NCI-H2081 (cell line): ENCODE measurements at places on chromosomes 13 and 19.

DNA sequence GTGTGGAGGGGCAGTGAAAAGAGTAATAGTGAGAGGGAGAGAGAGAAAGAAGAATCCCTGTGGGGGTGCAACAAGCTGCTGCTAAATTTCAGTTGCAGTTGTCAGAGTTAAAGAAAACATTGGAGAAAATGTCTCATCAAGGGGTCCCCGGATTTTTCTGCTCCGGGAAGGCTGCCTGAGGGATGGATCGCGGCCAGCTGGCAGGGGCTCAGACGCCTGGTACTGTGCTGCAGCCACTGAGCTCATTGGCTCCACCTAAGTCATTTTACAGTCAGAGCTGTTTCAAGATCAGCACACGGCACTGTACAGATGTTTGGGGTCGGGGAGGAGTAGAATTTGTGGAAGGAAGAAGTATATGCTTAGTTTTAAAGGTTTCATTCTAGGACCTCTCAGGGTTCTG, 106.2 kb downstream of the SHISA2 start:
- DNase-seq: no peak

GRCh38 chr13:112854321-112854720, 114.7 kb upstream of the MCF2L start:
- DNase-seq: no peak

- DNase-seq: no peak
These were observed 1716.7 kb downstream of the SLITRK1 start for GRCh38 chr13:82165396-82166174.

DNA sequence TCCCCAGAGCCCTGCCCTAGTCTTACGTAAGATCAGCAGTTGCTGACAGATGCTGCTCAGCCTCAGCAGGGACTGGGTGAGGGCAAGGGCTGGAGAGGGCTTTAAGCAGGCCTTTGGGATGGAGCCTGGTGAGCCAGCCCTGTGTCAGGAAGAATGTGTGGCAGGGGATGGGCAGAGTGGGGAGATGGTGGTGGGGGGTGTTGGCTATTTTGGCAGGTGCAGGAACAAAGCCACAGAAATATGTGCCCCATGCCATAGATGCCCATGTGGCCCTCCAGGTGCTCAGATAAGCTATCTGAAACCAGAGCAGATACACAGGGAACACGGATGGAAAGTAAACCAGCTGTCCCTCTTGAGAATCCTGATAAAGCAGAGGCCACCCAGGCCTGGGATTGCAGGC, 1325.0 kb downstream of the UQCRFS1 start:
- DNase-seq: no peak

DNA sequence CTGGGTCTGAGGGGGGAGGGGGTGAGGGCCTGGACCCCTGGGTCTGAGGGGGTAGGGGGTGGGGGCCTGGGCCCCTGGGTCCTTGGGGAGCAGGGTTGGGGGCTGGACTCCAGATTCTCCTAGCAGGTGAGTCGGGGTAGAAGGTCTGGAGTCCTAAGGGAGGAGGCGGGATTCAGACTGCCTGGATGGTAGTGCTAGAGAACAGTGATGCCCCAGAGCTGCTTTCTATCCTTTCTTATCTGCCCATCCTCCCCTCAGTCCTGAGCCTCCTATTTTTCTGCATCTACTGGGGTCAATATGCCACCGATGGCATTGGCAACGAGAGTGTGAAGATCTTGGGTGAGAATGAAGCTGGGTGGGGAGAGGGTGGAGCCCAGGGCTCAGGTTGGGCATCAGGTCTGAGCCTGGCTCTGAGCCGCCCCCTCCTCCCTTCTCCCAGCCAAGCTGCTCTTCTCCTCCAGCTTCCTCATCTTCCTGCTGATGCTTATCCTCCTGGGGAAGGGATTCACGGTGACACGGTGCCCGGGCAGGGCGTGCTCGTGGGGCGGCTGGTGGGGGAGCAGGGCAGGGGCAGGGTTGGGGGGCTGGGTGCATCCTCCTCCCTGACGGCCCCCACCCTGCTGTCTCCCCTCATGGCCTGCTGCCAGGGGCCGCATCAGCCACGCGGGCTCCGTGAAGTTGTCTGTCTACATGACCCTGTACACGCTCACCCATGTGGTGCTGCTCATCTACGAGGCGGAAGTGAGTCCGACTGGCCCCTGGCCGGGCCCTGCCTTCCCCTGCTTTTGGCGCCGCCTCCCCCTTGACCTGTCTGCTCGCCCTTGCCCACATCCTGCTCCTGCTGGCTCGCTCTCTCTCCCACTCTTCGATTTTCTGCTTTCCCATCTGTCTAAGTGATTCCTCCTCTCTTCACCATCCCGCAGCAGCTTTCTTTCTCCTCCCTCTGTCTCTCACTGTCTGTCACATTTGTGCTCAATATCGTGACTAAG, 3.4 kb downstream of the TMEM145 start:
- no peak for DNase-seq

DNA sequence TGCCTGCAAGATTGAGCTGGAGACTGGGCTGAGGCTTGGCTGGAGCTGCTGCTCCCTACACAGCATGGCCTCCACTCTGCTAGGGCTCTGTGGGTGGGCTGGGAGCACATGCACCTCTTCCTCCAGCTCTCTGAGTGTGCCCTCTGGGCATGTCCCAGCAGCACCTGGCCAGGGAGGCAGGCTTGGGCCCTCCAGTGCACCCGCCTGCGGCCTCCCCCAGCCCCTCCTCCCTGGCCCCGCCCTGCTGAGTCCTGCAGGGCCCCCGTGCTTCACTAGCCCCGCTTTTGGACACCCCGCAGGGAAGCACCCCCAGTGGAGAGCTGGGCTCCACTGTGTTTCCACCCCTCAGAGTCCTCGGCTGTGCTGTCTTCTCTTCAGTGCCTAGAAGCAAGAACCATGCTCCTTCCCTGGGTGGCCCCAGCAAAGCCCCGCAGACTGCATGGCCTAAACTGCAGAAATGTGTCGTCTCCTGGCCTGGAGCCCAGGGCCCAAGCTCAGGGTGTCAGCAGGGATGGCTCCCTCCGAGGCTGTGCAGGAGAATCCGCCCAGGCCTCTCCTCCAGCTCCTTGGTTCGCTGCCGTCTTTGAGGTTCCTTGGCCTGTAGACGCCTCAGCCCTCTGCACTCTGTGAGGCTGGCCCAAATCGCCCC, 5.0 kb upstream of the TEX29 start:
- DNase-seq: peak; percentile 48

DNA sequence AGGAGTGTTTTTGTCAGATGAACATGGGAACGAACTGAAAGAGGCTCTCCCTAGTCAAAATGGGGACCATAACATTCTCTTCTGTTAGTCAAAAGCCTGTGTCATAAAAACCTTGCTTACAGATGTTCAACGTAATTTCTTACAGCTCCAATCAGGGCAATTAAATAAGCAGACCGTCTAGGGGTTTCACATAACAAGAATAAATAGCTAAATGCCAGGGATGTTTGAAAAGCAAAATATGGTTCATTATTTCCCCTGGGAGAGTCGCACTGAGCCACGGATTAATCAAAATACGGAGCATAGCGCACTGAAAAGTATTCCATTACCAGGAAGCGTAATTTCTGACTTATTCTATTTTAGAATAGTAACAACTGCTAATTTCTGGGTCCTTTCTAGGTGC, 63.7 kb upstream of the MRI1 start:
- no peak for DNase-seq

DNA sequence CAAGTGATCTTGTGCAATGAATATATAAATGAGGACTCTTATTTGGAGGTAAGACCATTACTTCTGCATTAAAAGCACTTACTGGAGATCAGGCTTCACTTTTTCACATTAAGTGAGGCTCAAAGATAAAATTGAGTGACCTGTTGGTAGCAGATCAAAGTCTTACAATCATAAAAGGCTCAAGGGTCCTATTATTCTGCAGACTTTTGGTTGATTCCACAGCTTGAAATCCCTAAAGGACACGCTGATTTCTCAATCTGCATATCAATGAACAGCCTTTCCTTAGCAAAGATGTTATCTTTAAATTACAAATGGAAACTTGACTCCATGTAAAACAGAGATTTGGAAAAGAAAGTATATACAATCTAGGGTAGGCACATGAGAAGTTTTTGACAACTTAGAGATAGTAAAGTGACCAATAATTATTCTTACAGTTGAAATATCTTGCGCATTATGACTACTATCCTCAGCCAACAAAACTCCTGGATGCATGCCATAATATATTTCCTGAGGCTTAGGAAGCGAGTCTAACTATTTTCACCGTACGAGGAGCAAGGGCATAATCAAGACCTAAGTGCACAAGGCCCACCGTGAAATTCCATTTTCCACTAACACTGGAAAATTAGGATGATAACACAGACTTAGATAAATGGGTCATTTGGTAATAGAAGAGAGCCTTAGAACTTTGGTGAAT, 640.7 kb downstream of the LIG4 start:
- no peak for DNase-seq

- peak; percentile 63 for DNase-seq
These were observed 3.7 kb downstream of the HRC start for GRCh38 chr19:49151267-49152118.

DNA sequence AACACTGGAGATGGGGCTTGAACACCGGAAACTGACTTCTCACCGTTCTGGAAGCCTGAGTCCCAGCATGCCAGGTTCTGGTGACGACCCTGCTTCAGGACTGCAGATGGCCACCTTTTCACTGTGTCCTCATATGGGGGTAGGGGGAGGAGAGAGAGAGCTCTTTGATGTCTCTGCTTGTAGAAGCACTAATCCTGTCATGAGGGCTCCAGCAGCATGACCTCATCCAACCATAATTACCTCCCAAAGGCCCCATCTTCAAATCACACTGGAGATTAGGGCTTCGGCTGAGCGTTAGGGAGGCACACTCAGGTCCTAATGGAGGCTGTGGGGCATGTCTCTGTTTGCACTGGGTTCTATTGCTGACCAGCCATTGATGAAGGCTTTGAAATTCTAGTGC, 255.3 kb downstream of the TEX29 start:
- no peak for DNase-seq

- no peak for DNase-seq
These were observed 179.1 kb downstream of the RBM26 start for GRCh38 chr13:79226938-79227337.

- no peak for DNase-seq
These were observed 2.9 kb upstream of the FTL start for GRCh38 chr19:48962029-48962848.

DNA sequence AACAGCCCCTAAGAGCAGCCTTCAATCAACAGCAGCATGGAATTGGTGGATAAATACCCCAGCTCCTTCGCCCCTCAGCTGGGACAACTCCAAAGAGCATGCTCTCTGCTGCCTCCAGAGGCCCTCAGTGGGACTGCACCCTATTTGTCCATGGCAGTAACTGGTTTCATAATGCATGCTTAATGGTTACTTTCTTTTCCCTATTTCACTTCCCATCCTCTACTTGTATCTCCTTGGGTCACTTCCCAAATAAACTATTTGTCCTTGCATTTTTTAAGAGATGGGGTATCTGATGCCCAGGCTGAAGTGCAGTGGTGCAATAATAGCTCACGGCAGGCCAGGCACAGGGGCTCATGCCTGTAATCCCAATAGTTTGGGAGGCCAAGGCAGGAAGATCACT, 13.5 kb upstream of the TPM4 start:
- peak; percentile 14 for DNase-seq

DNA sequence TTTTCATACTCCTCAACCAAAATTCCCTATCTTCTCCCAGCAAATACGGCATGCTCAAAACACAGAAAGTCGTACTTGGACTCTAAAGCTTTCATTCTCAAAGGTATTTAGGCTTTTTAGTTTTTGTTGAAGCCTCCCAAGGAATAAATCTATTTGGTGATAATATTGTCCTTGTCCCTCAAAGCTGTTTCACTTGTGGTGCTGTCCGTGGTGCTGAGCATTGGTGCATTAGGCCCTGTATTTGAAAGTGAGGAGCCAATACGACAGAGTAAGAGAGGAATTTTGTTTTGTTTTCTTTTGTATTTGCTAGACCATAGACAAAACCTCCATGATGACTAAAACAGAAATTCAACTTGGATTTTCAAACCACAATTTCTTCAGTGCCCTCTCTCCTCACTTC, 3.2 kb upstream of the LGALS13 start:
- DNase-seq: no peak

- DNase-seq: no peak
These were observed 119.8 kb downstream of the MIPEP start for GRCh38 chr13:23769401-23769800.

DNA sequence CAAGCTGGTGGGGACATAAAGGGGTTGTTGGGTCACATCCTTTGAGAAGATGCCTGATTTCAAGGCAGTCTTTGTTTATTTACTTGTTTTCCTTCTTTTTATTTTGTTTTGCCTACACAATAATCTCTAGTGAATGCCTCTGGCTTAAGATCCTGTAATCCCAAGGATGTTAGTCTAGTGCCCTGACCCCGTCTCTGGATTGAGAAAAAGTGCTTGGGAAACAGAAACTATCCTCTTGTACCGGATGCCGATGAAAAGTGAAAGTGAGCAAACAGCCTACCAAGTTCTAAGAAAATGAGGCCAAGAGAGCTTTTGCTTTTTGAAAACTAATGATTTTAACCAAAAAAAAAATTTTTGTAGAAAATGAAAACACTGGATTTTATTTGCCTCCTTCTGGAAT, 42.1 kb upstream of the C1QTNF9 start:
- no peak for DNase-seq

GRCh38 chr13:85436029-85436428, 363.2 kb downstream of the SLITRK6 start:
- DNase-seq: no peak

DNA sequence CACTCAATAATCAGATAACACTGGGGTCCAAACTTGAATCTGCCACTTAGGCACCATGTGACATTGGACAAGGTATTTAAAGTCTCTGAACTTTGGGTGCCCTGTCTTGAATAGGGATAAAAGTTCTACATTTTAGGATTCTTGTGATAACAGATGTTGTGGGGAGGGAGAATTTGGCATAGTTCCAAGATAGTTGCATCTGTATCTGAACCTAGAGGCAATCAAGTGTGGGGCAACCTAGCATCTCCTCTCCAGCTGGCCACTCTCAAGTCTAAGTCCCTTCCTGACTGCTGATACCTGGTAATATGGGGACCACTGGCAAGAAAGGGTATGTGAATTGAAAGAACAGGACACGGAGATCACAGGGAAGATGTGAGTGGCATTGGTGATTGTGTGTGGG, 256.1 kb downstream of the FOXO1 start:
- no peak for DNase-seq

DNA sequence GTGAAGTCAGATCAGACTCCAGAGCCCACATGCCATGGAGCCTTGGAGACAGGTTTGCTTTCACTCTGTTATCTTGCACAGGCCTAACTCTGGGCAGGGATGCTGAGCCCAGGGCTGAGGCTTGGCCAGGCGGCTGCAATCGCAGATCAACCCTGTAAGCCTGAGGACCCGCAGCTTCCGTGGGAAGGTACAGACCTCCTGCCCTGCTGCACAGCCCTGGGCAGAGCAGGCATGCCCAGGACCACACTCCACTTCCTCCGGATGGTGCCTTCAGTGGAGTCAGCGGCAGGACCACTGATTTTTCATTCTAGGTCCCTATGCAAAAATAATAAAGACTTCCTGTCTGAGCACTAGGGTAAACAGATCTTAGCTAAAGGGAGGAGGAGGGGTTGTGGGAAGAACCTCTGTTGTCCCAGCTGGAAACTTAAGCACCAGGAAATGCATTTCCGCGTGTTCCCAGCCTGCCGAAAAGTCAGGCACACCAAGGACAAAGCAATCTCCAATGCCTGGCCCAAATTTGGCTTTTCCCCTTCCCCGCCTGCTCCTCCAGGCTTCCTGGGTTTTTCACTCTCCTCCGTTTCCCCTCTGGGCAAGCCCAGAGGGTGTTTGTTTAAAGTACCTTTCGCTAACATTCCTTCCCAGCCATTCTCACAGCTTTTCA, 87.3 kb downstream of the KCTD15 start:
- DNase-seq: peak; percentile 4

- no peak for DNase-seq
These were observed 2494.9 kb upstream of the PCDH20 start for GRCh38 chr13:63910511-63910910.
